ENCODE measurements at places on chromosomes 2 and 18.

GRCh38 chr2:68423966-68424650 is 43.0 kb downstream of the FBXO48 start:
- no peak for DNase-seq

DNA sequence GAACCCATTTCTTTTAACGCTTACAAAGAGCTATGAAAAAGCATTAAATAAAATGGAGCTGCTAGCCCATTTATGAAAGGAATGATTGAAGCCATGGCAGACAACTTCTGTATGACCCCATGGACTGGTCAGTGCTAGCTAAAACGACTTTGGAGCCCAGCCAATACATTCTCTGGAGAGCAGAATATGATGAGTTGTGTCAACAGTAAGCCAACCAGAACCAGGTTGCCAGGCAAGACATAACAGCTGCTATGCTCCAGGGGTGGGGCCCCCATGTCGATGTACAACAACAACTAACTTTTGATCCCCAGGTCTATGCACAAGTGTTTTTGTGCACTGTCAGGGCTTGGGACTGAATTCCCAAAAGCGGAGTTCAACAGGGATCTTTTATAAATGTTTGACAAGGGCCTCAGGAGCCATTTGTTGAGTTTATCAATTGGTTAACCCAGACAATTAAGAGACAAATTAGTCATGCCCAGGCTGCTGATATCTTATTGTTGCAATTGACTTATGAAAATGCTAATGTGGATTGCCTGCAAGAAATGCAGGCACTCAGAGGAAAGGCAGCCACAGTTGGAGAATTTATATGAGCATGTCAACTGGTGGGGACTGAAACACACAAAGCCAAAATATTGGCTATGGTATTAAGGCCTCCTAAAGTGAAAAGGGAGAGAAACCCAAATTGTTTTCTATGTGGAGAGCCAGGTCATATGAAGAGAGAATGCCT is 64.6 kb upstream of the MYO3B start:
- no peak for DNase-seq

DNA sequence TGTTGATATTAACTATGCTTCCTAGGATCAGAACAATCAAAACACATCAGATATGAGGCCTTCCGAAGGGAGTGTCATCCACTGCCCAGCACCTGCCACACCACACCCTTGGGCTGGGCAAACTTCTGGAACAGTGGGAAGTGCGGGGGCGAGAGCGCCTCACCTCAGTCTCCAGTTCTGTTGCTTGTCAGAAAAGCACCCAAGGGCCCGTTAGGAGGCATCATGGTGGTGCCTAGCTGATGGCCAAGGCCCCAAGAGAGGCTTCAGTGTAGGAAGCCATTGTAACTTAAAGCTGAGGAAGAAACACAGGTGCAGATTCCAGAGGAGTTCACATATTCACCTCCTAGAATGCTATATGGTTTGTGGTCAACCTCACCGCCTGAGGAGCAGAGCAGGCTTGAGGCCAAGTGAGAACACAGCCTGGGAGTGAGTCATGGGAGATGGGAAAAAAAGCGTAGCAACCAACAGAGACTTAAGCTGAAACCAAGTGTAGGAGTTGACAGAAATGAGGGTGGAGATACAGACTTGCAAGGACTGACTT is 85.1 kb upstream of the ATL2 start:
- peak; percentile 60 for DNase-seq

DNA sequence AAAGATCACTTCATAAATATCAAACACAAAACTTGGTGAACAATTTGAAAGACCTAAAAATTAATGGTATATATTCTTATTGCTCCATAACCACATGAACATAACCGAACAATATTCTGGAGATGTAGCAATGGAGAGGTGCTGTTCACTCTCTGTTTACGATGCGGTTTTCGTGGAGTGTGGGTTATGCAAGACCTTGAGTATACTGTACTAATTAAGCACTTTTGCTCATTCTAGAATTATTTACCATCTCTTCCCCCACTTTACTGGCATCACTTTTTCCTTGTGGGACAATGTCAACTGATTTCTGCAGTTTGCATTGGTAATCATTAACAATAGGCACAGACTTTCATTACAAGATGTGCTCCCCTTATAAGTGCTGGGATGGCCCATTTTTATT is 97.6 kb downstream of the RAPH1 start:
- no peak for DNase-seq

GRCh38 chr2:45910473-45911060 is 259.1 kb downstream of the PRKCE start:
- no peak for DNase-seq

Measured in stimulated activated CD4-positive, alpha-beta T cell treated with anti-CD3 and anti-CD28 coated beads, Interleukin-12 subunit alpha, Interleukin-12 subunit beta, amount 100 ng/mL, for 48 hours (primary cell).